ENCODE measurements at places on chromosomes 6 and 20.

GRCh38 chr6:90893400-90893799 is 306.5 kb upstream of the MAP3K7 start:
- DNase-seq = no peak

GRCh38 chr6:36963451-36964290 is 9.1 kb downstream of the PI16 start:
- DNase-seq = peak; percentile 58

GRCh38 chr6:44054721-44055559 is 72.3 kb downstream of the MRPL14 start:
- DNase-seq = no peak

- no peak for DNase-seq
Measured at GRCh38 chr6:5695260-5696245, 311.2 kb downstream of the NRN1 start.

DNA sequence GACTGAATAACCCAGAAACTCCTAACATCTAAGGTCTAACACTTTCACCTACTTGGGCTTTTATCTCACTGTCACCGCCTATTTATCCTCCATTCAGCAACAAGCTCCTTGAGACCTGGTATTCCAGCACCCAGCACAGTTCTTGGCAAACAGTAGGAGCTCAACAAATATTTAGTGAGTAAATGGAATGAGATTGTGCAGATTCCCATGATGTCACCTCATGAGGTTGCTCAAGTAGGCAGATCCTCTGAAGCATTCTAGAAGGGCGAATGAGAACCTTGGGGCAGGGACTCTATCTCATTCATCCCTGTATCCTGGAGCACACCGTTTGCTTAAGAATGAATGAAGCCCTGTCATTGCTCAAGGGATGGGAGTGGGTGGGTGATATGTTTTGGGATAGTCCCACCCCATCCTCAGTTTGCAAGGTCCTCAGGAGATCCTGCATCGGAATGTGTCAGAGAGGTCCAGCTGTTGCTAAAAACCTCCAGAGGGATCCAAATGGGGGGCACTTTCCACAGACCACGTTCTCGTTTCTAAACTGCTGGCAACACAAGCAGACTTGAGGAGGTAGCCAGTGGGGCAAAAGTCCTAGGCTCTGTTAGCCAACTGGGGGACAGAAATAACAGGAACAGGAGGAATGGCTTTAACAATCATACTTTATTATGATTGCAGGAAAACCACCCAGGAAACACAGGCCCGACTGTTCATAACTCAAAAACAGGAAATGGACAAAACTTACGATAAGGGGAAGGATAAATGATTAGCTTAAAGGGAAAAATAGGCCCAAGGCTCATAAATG is 42.0 kb downstream of the EDN1 start:
- no peak for DNase-seq

GRCh38 chr6:137754866-137755265 is 112.2 kb upstream of the TNFAIP3 start:
- no peak for DNase-seq

- no peak for DNase-seq
Measured at GRCh38 chr6:121794630-121795029, 359.2 kb downstream of the GJA1 start.

DNA sequence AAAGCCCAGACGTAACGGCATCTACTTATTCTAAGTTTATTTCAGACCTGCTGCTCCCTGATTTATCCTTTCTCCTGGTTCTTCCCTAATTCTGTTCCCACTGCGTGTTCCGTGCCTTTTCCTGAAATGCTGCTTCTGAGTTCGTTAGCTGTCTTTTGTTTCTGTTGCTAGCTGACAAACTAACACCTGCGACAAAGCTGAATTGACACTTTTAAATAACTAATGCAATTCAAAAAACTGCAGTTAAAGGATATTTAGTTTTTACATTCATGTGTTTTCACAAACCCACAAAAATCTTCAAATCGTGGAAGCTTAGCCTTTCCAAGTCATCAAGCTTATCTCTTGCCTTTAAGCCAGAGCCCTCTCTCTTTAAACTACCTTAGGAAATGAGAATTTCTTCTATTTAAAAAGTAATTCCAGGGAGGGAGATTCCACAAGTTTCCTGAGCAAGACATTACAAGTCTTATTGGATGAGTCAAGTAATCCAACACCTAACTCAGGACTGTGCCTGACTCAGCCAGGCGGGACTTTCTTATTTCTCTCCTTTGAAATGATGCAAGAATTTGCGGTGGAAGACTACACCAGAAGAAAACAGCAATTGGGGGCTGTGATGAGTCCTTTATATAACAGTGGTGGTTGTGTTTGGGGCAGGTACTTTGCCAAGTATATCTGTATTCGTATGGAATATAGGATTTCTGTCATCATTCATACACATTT is 6.3 kb downstream of the ADTRP start:
- DNase-seq = no peak

GRCh38 chr6:32047855-32048766 is 9.9 kb downstream of the CYP21A2 start:
- DNase-seq = peak; percentile 69

GRCh38 chr20:4633780-4634179 is 87.9 kb upstream of the PRND start:
- DNase-seq = no peak

DNA sequence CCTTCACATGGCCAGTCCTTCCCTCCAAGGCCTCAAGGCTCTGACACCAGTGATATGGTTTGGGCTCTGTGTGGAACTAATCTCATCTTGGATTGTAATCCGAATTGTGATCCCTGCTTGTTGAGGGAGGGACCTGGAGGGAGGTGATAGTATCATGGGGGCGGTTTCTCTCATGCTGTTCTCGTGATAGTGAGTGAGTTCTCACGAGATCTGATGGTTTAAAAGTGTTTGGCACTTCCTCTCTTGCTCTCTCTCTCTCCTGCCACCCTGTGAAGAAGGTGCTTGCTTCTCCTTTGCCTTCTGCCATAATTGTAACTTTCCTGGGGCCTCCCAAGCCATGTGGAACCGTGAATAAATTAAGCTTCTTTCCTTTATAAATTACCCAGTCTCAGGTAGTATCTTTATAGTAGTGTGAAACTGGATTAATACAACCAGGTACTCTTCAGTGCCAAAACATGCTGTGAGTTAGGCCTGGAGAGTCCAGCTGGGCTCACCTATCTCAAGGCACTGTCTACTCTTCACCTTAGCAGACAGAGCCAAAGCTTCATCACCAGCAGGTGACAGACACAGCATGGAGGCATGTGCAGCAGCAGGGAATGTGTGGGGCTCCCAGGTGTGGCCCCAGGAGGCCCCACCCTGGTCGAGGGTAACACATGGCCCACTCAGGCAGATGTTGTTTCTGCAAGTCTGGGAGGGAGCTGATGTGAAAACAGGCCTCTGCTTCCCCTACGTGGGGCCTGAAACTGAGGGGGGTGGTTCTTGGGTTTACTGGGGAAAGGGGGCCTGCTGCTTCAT is 97.5 kb upstream of the CDYL start:
- no peak for DNase-seq

- DNase-seq = no peak
Measured at GRCh38 chr6:97215157-97215769, 67.8 kb downstream of the MMS22L start.

- no peak for DNase-seq
Measured at GRCh38 chr6:34082864-34083626, 62.8 kb downstream of the GRM4 start.

- no peak for DNase-seq
Measured at GRCh38 chr6:11615214-11615602, 77.7 kb downstream of the TMEM170B start.

DNA sequence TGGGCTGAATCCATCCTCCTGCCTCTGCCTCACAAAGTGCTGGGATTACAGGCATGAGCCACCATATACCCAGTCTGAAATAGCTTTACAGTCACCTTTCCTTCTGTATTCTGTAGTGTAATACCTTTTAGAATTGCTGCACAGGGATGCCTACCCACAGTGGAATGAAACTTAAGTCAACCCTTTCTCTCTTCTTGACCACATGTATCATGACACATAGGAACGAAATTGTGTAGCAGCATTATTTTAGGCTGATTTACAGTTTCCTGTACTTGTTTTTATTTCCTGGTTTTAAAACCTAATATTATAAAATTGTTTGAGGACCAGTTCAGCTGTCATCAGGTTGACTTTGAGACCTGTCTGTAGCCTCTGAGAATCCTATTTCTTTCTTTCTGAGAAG is 297.8 kb downstream of the ZFAND3 start:
- no peak for DNase-seq

GRCh38 chr20:14189794-14190402 is 147.5 kb downstream of the FLRT3 start:
- DNase-seq = no peak

GRCh38 chr6:64782877-64783276 is 924.1 kb downstream of the EYS start:
- DNase-seq = no peak

- no peak for DNase-seq
Measured at GRCh38 chr20:11965602-11966001, 47.9 kb downstream of the BTBD3 start.

DNA sequence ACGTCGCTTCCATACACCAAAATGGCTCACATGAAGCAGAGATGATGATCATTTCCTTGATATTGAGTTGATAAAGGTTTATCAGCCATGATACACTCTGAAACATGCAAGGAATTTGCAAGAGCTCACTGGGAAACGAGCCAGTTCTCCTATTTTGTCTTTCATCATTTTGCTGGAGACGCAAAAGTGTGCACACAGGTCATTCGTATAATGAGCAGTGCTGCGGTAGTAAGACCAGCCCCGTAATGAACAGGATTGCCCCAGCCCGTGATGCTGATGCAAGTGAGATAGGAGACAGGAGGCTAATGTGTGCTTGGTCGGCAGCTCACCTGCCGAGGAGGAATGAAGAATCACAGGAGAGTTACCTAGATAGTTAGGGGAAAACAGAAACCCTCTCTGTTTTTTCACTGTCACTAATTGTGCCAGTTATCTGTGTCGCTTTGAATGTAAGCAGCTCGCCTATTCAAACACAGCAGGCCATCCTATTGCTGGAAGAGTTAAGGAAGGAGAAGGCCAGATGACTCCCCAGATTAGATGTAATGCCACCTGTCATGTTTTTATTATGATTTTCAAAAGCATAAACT is 391.8 kb downstream of the SAMD5 start:
- DNase-seq = no peak

- DNase-seq = no peak
Measured at GRCh38 chr20:46458866-46459750, 52.7 kb upstream of the ELMO2 start.

- no peak for DNase-seq
Measured at GRCh38 chr6:1423578-1423977, 34.2 kb downstream of the FOXF2 start.

DNA sequence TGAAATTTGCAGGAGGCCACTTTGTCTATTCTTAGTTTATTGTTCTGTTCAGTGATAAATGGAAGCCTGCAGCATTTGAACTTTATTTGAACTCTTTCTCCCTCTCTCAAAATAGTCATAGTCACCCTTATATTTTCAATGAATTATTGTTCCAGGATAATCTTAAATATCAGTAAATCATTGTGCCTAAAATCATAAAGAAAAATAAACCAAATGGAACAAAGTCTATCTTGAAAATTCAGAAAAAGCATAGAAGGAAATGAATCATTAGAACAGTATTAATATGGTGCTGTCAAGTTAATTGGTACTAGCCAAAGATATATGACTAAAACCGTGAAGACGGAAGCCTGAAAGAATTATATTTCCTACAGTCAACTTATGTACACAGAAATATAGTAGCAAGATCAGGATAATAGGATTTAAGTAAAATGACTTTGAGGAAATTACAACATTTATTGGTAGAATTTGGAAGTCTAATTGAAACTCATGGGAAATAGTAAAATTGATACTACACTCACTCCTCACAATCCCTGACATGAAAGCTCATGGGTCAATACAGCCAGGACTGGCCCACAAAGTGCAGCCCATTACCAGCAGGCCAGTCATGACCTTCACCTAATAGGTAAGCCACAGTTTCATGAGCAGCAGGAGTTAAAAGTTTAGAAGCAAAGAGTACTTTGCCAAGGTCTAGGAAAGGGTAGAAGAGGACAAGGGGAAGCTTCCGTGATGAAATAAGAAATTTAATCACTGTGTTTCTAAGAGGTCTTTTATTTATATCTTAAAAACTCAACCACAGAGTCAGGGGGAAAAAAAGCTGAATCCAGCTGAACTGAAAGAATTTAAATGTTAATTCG is 119.9 kb upstream of the ENPP5 start:
- no peak for DNase-seq

DNA sequence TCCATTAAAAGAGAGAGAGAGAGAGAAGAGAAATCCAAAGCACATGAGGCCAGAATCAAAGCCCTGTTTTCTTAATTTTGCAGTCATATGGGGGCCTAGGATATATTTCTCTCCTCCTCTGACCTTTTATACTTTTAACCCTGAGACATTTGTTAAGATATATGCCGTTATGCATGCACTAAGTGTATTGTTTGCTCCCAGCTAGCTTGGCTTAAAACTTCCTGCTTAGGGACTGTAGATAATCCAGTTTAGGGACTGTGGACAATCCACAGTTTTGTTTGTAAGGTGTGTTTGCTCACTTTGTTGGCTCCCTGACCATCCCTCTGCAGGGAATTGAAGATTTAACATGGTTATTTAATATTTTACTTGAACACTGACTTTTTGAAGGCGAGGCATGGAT is 166.3 kb upstream of the TSHZ2 start:
- no peak for DNase-seq

DNA sequence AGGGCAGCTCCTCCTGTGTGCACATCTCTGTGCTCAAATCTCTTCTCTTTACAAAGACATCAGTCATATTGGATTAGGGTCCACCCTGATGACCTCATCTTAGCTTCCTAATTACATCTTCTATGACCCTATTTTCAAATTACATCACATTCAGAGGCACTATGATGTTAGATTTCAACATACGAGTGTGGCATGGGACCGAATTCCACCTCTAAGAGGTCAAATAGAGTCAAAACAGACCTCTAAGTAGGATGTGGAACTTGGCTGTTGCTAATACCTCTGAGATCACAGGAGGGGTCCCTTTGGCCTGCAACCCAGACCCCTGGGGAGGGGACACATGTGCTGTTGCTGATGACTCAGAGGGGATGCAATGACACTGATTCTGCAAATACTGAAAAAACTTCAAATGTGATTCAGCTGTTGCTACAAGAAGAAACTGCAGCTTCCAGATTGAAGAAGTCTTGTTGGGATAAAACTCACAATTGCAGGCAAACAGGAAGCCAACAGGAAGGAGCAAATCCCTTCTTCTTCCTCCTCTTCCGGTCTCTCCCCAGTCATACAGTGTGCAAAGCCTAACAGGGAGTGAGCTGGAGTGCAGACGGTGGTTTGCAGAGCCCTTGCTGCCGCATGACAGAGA is 216.2 kb downstream of the MYLK4 start:
- DNase-seq = no peak

GRCh38 chr6:28407401-28407800 is 7.9 kb upstream of the ZSCAN12 start:
- DNase-seq = no peak

DNA sequence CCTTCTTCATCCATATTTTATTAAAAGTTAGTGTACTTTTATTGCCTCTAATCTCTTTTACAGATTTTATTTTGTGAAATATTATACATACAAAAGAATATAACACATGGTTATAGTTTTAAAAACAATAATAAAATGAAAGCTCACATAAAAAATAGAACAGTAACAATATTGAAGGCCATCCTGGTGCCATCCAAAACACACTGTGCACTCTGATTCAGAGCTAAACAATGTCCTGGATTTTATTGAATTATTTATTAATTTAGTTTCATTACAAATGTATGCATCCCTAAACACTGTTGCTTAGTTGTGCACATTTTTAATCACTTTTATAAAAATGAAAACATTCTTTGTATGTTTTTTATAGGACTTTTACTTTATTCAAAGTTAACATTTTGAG is 32.9 kb downstream of the RNF217 start:
- DNase-seq = no peak

GRCh38 chr6:67640484-67640883 is 994.6 kb upstream of the ADGRB3 start:
- DNase-seq = no peak
